ENCODE measurements at places on chromosomes 4 and X.

DNA sequence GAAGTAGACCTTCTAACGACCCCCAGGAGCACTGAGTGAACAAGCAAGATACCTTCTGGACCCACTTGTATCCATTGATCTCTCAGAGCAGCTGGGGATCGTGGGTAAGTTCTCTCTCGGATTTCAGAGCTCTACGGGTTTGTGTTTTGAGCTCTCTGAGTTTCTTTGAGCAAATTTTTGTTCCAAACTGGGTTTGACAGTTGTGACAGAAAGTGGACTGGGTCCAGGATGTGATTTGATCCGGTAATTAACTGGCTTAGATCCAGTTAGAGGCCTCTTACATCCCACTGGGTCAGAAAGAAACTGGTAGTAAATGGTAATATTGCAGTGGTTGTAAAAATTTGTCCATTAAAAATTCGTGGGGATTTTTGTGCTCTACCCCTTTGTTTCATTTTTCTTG, 459.2 kb downstream of the INPP4B start:
- no peak for DNase-seq

- DNase-seq = no peak
Measured at GRCh38 chr4:109248322-109248900, 54.0 kb downstream of the COL25A1 start.

DNA sequence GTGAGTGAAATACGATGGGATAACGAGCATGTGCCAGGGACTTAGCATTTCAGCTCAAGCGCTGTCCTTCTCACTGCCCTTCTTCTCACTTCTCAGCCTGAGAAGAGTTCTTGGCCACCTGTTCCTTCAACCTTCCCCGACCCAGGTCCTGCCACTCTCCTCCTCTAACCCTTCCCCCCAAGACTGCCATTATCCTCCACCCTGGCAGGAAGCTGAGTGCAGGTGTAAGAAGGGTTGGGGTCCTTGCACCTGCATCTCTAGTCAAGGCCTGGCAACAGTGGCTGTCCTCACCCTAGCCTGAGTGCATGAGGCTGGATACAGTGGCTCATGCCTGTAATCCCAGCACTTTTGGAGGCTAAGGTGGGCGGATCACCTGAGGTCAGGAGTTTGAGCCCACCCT, 19.9 kb upstream of the STIM2 start:
- no peak for DNase-seq

GRCh38 chrX:17750436-17750835, 13.1 kb downstream of the SCML1 start:
- DNase-seq = no peak

- DNase-seq = no peak
Measured at GRCh38 chr4:158121161-158121579, 51.7 kb downstream of the GASK1B start.

DNA sequence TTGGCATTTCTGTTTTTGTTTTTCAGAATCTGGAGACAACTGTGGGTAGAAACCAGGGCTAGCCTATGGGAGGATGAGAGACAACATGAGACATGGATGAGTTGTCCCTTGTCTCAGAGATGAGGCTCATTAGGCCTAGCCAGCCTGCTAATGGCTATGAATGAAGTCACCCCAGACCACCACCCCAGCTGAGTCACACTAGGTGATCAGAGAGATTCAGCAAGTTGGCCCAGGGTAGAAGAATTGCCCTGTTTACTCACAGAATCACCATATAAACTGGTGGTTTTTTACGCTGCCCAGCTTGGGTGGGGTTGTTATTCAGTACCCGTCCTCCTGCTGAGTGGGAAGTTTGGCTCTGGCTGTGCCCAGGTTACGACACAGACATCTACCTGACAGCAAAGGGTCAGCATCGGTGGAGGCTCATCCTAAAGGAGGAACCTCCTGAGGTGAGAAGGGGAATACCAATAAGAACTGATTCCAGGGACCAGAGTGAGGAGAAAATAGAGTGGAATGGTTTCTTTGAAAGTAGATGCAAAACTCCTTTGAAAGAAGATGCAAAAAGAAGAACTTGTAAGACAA, 17.2 kb upstream of the ARSJ start:
- no peak for DNase-seq

DNA sequence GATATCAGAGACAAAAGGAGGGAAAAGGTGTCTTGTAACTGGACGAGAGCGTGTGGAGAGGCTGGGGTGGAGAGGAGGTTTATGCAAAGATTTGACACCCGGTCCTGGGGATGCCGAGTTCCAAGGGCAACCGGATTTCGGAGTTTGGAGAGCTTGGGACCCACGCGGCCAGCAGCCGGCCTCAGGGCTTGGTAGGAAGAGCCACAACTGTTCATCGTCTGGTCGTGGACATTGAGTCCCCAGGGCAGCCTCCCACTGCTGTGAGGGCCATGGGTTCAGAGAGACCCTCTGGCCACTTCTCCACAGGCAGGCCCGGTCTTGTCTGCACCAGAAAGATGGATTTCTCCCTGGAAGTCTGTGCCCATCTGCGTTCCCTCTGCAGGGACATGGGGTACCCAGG, 46.8 kb downstream of the SHOX start:
- DNase-seq = no peak

- DNase-seq = no peak
Measured at GRCh38 chr4:153155686-153156085, 48.6 kb upstream of the TRIM2 start.

DNA sequence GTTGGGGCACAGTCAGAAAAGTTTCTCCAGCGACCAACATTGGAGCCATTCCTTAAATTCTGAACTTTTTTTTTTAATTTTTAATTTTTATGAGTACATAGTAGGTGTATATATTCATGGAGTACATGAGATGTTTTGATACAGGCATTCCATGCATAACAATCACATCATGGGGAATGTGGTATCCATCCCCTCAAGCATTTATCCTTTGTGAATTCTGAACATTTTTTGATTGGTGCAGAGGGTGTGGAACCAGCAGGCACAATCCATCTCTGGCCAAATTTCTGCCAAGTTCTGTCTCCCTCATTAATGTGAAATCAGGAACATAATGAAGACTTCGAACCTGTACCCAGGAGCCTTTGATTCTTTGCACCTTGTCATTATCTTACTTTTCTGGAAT, 267.0 kb downstream of the FRMPD4 start:
- no peak for DNase-seq

DNA sequence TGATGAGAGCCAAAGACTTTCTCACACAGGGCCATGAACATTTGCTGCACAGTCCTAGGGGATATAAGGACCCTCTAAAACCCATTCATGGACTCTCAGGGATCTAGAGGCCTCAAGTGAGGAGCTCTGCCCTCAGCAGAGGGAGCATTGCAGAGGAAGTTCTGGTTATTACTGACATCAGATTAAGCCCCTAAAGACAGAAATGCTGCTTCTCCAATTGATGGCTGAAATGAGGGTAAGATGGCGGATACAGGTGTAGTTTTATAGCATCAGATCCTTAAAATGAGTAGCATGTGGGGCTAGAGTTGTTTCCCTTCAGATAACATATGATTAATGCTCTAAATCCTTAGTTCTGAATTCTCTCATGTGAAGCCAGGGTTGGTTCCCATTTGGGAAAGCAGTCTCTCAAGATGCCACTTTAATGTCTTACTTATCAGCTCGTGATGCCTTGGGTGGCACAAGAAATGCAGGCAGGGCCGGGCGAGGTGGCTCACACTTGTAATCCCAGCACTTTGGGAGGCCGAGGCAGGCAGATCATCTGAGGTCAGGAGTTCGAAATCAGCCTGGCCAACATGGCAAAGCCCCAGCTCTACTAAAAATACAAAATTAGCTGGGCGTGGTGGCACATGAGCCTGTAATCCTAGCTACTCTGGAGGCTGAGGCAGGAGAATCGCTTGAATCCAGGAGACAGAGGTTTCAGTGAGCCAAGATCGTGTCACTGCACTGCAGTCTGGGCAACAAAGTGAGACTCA, 7.9 kb downstream of the RHOH start:
- no peak for DNase-seq

DNA sequence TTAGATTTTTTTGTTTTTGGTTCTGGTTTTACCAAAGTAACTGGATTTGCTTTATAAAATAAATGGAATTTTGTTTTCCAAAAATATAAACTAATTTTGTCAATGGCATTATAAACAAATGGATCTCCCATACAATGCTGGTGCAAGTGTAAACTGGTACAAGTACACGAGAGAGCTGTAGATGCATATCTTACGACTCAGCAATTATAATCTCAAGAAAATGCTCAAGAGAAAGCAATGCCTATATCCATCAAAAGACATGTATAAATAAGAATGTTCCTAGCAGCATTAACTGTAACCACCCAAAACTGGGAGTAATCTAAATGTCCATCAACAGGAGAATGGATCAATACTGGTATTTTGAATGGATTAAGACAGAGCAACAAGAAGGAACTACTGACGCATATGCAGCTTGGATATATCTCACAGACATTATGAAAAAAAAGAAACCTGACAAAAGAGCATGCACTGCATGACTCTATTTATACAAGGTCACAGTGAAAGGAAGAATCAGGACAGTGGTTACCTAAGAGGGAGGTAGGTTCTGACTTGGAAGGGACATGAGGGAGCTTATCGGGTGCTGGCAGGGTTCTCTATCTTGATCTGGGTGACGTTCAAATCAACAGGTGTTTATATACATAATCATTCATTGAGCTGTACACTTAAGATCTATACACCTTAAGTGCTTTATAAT, 9.5 kb downstream of the ADH5 start:
- no peak for DNase-seq

DNA sequence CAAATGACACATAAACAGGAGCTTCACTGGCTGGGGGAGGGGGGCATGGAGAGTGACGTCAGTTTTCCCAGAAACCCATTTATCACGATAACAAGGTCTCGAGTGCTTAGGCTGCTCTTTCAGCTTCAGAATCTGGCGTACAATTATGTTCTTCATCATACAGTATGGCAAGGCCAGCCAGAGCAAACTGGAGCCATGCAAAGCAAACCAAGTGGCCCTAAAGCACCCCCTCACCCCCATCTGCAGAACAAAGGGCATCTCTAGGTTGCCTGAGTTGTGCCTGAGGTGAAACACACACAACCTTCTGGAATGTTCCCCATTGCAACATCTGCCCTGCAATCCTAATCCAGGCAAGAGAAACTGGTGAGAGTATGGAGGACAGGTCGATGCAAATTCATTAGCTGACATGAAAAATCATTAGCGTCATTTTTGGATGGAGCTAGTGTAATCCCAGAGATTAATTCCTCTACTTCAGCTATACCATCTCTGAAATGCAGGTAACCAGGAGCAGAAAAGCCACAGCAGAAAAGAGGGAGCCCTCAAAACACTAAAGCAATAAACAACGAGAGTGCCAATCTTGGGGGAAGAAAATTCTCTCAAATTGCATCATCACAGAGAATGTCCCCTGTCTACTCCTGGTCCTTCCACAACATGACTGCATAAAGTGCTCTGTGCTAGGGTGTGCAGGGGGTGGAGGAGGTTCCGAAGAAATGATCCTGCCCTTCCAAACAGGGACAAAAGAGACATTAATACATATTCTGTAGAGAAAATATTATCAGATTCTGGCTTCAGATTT, 1.8 kb downstream of the SEPTIN6 start:
- DNase-seq = peak; percentile 58

DNA sequence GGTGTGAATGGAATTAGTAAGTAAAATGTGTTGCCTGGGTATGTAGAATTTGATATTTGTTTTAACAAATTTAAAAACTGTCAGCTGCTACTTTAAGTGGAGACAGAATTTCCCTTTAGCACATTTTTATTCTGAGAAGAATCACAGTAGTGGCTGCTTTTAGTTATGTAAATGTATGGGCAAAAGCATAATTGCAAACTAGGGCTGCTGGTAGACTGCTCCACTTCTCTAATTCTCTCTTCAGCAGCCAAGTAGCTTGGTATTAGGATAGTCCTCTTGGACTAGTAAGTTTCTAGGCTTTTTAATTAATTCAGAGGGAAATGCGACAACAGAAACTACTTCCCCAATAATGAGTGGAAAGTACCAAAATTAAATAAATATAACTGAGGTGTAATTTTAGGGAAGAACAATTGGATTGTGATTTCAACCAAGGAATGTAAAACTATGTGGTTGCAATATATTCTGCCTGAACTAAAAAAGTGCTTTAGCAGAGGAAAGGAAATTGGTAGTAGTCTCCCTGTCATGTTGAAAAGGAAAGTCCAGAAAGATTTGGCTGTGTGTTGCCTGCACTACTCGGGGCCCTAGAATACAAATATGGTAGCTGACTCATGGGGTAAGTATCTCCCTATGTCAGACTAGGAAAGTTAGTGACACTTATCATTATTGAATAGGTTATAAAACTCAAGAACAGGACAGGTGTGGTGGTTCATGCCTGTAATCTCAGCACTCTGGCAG, 9.2 kb upstream of the EIF4E start:
- DNase-seq = no peak

DNA sequence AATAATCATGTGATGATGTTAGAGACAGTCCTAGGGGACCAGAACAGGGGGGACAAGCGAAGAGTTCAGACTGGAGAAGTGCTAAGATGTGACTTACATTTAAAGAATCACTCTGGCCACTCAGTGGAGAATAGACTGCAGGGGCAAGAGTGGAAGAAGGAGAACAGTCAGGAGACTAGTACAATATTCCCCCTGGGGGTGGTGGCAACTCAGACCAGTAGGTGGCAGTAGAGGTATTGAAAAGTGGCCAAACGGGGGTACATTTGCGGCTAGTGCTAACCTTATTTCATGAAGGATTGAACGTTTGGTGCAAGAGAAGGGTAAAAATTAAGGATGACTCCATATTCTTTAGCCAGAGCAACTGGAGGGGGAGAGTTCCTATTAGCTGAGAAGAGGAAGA, 2.7 kb upstream of the BMX start:
- DNase-seq = peak; percentile 11

DNA sequence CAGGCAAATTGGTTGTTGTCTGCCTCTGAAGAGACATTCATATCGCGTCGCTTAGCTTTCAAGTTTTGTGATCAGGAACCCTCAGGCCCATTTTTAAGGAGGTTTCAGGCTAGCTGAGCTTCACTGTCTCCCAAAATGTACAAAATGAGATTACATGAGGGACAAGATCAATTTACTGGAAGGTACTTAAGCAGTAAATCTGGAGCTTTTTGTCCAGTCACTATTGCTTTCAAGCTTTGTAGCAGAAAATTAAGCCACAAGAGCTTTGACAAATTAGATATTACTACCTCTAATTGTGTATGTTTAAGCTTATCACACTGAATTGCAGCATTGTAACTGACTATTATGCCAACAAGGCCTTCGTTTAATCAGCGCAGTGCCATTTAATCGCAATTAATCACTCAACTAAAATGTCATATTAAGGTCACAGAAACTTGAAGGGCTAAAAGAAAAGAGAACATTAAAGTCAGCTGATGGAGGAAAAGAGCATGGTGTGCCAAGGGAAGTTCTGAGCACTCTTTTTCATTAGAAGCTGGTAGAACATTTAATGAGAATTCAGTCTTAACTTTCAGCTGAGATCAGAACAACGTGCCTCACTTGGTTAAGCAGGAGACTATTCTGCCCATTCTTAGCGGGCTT, 353.0 kb downstream of the FBXO8 start:
- no peak for DNase-seq

DNA sequence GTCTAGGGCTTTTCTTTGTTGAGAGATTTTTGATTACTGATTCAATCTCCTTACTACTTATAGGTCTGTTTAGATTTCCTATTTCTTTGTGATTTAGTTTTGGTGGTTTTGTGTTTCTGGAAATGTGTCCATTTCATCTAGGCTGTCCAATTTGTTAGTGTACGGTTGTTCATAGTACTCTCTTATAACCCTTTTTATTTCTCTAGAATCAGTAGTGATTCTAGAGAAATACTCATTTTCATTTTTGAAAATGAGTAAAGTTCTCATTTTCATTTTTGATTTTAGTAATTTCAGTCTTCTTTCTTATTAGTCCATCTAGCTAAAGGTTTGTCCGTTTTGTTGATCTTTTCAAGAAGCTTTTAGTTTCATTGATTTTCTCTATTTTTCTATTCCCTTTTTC, 7.5 kb downstream of the IL13RA1 start:
- DNase-seq = no peak
